ENCODE measurements at places on chromosomes 7 and 10.

DNA sequence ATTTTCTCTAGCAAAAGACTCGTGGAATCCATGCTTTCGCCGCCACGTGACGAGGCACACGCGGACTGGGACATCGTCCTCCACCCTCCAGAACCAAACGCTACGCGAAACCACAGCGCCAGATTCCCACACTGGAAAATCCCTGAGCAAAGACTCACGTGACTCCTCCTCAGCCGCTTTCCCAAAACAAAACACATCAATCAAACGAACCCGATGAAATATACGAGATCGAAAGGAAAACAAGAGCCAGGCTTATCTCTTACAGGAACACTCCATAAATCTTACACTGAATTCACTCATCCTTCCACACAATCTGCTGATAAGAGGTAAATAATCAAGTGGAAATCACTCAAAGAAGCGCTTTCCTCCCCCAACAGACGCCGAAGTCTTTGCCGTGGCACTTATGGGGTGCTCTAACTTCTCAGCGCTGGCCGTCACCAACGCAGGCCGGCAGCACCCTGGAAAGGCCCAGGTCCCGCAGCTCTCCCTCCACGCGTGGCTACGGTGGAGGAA, 23.8 kb downstream of the DIP2C start:
- H3K4me3 ChIP-seq: peak overlapping the region; percentile 27
- no peak for DNase-seq
- no peaks in the 10 kb centered on the region for H3K27me3 ChIP-seq
- H3K4me1 ChIP-seq: peaks cover 34% of the 10 kb centered on the region

DNA sequence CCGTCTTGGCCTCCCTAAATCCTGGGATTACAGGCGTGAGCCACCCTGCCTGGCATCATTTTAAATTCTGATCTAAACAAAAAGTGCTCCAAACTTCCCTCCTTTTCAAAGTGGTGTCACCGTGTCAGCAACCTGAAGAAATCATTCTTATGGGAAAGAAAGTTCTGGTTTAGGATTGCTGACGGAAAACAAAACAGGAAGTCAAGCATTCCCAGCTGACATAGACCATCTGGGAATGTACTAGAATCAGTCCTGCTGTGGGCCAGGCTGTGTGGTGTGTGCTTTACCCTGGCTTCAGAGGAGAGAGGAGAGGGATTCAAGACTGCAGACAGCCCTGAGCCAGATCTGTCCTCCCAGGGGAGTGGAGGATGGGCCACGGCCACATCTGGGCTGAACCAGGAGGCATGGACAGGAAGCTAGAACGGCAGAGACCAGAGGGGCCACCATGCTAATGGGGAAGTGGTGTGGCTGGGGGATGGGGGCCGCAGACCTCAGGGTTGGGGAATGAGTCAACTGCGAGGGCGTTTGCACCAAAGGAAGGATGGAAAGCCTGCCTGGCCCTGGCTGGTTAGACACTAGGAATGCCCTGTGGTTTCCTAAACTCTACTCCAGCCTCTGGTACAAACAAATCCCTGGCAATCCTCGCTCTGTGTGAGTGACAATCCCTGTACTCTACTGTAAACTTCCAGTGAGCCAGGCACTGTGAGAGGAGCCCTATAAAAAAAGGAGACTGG, 16.7 kb upstream of the CLIP2 start:
- H3K27me3 ChIP-seq: no peaks in the 10 kb centered on the region
- H3K36me3 ChIP-seq: no peaks in the 10 kb centered on the region
- no peak overlapping the region for H3K4me3 ChIP-seq
- peak overlapping the region; percentile 90 for H3K27ac ChIP-seq
- H3K4me1 ChIP-seq: peaks cover 20% of the 10 kb centered on the region
- DNase-seq: no peak

- DNase-seq: no peak
- H3K36me3 ChIP-seq: no peaks in the 10 kb centered on the region
- H3K27ac ChIP-seq: no peak overlapping the region
Observed at GRCh38 chr7:50207251-50207564, 97.3 kb upstream of the IKZF1 start.

- H3K36me3 ChIP-seq: no peaks in the 10 kb centered on the region
- DNase-seq: no peak
- H3K4me1 ChIP-seq: no peaks in the 10 kb centered on the region
- H3K27ac ChIP-seq: no peak overlapping the region
- no peak overlapping the region for H3K4me3 ChIP-seq
- H3K27me3 ChIP-seq: no peaks in the 10 kb centered on the region
Observed at GRCh38 chr7:87253589-87254087, 34.1 kb upstream of the TMEM243 start.

GRCh38 chr10:31526681-31527080, 207.7 kb downstream of the ZEB1 start:
- H3K27me3 ChIP-seq: no peaks in the 10 kb centered on the region
- no peak overlapping the region for H3K27ac ChIP-seq
- H3K4me1 ChIP-seq: no peaks in the 10 kb centered on the region
- no peak overlapping the region for H3K4me3 ChIP-seq

DNA sequence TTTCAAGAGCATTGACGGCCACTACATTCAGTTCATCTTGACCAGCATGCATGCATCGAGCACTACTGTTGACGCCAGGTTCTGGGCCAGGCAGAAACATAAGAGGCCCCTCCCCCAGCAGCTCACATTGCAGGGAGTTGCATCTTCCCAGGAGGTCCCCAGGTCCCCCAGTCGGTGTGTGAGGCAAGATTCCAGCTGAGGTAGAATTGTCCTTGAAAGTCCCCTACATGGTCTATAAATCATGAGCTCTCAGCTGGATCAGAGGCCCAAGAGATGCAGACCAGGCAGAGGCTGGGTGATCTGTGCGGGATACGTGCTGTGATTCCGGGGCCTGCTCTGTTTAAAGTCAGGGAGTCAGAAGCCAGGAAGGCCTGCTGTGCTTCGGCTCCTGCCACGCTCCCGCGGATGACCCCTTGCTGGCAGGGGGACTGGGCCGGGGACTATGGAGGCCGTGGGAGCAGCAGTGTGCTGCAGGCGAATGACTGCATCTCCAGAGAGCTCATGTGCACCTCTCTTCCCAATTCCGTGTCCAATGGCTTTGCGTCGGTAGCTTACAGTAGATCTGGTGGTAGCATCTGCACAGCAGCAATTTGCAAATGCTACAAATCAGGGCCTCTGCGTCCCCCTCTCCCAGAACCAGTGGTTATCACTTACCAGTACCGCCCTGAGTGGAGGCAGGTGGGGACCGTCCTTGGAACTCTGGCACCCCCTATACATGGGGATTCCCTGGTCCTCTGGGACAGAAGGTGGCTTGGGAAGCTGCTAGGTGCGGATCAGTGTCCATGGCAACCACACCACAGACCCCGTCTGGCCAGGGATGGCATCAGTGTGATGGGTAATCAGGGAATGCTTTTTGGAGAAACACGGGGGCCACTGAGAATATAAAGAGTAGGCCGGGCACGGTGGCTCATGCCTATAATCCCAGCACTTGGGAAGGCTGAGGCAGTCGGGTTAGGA, 93.6 kb downstream of the RGS10 start:
- no peak overlapping the region for H3K27ac ChIP-seq
- DNase-seq: no peak
- H3K27me3 ChIP-seq: no peaks in the 10 kb centered on the region
- no peaks in the 10 kb centered on the region for H3K36me3 ChIP-seq

DNA sequence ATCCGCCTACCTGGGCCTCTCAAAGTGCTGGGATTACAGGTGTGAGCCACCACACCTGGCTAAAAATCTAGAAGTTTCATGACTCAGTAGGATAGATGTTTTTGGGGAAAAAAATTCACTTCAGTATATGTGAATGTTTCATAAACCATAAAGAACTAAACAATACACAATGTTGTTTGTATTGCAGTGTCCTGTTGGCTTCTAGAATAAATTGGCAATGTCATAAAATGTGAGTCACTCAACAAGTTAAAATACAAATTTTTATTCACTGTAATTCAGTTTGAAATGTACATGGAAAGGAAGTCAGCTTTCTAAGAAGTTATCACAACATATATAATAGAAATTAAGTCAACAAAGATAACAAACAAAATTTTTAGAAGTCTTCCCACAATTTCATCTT, 16.5 kb downstream of the MRLN start:
- H3K4me3 ChIP-seq: no peak overlapping the region
- no peaks in the 10 kb centered on the region for H3K36me3 ChIP-seq
- H3K27ac ChIP-seq: no peak overlapping the region
- no peak for DNase-seq
- no peaks in the 10 kb centered on the region for H3K4me1 ChIP-seq
- H3K27me3 ChIP-seq: no peaks in the 10 kb centered on the region
